NCI-H1105 treated with DMSO at 0.1 percent for 48 hours (cell line): ENCODE measurements at places on chromosomes 16 and 17.

- DNase-seq = no peak
These were observed 42.8 kb upstream of the GSE1 start for GRCh38 chr16:85570213-85570734.

DNA sequence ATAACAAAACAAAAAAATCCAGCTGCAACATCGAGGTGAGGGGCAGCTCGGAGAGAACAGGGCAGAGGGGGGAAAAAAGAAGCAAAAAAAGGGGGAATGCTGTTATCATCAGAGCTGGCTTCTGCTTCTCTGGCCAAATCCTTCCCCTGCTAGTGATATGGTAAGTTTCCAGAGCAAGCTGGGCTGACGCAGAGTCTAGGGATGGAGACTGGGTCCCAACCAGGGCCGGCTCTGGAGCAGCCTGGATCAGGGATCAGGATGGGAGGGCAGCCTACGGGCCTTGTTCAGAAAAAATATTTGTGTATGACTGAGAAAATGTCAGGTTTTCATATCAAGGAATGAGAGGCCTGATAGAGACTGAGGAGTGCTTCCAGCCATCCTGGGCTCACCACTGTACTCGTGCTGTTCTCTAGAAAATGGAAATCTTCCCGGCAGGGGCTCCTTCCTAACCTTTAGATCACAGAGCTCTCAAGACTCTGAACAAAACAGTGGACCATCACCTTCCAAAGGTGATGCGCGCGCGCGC, 726 bp upstream of the C1QTNF1 start:
- DNase-seq = no peak

- DNase-seq = no peak
These were observed 48.1 kb downstream of the RPH3AL start for GRCh38 chr17:304461-304860.

- no peak for DNase-seq
These were observed 70.0 kb downstream of the PGS1 start for GRCh38 chr17:78448356-78448993.
